ENCODE measurements at places on chromosomes 4 and X. TPM values are rescaled to one million over a fixed set of nuclear protein-coding genes. Genes with fewer than 3 reads are reported as not detected.

The GNRHR gene
- not detected for polyA plus RNA-seq

The PLAC1 gene
- polyA plus RNA-seq, result not detected

The TLR10 gene
- polyA plus RNA-seq, result 0.72 TPM

The MAGED4 gene
- not detected for polyA plus RNA-seq

The TRIM2 gene
- not detected for polyA plus RNA-seq

- DNase-seq, result no peak
These were observed 61.2 kb downstream of the CPE start for GRCh38 chr4:165439981-165440380.

- DNase-seq, result no peak
These were observed 160.3 kb upstream of the ANK2 start for GRCh38 chr4:112889199-112889598.

DNA sequence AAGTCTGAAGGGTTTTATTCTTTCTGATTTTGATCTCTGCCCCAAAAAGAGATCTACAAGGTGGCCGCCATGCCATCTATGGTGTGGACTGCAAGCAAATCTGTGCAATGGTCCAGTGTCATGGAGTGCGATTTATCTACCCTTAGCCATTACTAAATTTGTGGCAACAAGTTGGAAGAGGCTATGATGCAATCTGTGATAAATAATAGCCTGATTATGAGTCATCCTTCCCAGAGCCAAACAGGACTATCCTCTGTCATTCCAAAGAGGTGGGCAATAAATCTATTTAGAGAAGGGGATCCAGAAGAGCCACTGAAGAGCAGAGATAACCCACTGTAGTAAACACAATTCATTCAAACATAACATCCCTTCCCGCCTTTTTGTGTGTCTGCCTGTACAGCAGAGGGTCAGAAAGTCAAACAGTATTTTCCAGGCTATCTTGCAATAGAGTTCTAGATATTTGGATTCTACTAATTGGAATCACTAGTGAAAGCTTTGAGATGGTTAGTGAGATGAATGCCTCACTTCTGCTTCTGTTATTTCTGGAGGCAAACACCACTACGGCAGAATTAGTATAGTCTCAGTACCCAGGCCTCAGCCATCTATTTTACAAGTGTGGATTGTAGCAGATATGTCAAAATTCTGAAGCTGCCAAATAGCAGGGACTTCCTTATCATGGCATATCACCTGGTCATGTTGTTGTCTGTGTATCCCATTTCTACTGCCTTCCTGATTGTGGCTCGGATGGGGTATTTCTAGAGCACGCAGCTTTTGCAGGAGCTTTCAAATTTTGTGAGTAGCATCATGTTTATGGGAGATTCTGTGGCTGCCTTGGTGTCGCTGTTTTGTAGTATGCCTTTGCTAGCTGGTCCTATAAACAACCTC, 192.0 kb downstream of the SMIM20 start:
- no peak for DNase-seq

GRCh38 chrX:40148385-40149285, 50.9 kb upstream of the BCOR start:
- DNase-seq, result no peak

DNA sequence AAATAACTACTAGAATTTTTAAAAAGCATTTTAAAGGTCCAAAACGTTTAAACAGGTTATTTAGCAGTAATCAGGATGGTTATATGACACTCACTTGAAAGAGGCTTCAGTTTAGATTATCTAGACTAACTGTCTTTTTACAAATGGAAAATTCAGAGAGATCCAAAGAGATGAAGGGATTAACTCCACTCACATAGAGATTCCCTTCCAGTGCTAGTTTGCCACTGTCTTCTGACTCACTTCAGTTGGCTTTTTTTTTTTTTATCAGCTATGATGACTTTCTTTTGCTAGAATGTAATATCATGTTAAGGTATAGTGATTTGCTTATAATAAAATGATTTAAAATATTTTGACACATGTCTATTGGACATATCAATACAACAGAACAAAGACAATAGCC, 43.8 kb downstream of the GALNT7 start:
- DNase-seq, result no peak

All from immature natural killer cell (primary cell).